ENCODE measurements at places on chromosomes 5 and 9.

DNA sequence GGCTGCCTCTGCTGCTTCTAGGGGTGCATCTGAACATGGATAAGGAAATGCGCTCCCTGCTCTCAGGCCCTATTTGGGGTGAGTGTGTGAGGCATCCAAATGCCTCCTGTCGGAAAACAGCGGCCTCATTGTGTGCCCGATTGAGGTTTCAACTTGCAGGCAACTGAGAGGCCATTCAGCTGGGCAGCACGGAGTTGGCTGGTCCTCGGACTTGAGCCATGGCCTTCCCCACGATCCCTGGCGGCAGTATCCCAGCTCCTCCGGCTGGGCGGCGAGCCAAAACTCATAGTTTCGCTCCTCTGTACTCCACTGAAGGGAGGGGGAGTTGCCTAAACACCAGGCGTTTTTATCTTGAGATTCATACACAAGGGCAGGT is 597.3 kb upstream of the SGCD start:
- peak; percentile 32 for DNase-seq

DNA sequence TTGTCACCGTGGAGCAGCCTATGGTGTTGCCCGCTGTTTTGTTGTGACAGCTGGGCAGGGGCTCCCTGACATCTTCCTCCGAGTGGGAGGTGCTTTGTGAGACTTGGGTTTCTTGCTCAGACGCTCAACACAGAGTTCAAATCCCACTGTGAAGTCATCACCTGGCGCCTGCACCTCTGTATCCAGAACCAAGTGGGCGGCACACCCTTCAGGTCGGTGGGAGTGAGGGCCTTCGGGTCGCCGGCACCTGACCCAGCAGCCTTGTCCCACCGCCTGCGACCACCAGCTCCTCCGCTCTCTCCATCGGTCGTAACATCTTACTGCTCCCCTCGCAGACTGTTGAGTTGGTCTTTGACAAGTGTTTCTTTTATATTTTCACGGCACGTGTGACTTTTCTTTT is 37.6 kb upstream of the EXOC3 start:
- DNase-seq = peak; percentile 37

GRCh38 chr5:80540691-80541090 is 29.4 kb downstream of the ANKRD34B start:
- DNase-seq = no peak

- DNase-seq = no peak
Observed at GRCh38 chr5:138832218-138832617, 42.9 kb downstream of the LRRTM2 start.

GRCh38 chr9:94084314-94084713 is at the start of gene PTPDC1:
Gene PTPDC1, plus strand, starts transcription at chr9:94084464. Its CDS starts 67 bp downstream, at chr9:94084531.
- DNase-seq = no peak

DNA sequence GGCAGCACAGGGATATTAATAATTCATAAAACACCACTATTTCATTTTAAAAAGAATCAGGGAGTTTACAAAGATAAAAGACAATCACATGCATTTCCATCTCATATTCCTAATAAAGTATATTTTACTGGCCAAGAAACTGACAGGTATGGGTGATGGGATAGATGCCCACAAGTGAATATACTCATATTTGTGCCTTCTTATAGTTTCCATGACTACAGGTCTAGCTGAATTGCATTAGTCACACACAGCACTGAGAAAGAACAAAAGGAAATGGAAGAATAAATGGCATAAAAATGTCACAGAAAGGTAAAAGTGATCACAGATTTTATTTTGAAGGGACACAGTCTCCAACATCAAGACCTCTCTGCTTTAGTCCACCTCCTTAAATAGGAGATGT is 193.5 kb downstream of the PLK2 start:
- no peak for DNase-seq

DNA sequence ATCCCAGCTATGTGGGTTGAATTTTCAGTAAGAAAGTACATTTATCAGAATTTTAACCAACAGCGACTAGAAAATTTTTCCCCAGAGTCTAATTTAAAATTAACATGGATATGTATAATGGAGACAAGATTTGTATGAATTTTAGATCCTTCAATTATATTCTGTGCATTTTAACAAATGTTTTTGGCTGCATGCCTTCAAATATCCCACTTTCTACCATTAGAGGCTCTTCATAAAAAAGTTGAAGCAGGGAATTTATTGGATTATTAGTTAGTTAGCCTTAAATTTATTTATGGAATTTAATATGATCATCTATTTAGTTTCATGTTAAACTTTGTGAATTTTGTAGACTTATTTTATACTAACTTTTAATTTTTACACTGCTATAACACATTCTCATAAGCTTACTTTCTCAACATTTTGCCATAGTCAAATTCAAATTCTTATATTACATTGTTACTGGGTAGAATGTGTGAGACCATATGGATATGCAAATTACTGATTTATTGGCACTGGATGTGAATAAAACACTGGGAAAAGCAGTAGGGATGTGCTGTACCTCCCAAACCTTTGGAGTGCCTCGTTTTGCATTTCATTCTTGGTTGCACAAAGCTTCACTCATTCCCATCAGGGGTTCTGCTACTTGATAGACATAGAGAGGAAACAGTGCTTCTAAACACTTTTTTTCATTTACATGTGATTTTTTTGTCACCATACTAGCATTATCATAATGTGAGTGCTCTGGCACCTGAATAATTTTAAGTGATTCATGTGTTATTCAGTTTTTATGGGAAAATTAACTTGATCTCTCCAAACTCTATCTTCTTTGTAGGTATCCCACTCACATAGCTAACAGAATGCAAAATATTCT is 491.8 kb upstream of the COX7C start:
- no peak for DNase-seq

DNA sequence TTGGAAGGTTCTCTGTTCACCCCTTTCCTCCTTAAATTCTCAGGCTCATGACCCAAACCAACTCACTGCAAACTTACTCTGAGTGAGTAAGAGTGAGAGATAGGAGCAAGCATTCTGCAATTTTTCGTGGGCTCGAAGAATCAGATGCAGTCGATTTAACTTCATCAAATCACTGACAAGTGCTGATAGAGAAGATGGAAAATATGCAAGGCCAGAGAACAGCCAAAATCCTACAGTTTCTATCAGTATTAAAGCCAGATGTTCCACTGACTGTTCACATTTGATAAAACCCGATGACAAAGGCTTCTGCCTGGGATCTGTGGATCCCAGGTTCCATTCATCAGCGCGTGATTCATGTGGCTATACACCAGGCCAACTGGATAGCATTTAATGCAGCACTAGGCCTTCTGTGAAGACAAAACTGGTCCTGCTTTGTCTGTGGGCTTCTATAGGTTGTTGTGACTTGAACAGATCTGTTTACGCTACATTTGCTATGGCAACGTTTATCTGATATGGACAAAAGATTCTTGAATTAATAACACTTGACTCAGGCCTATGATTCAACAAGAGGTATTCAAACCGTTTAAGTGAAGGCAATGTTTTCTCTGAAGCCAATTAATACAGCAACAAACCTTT is 251.2 kb downstream of the NFIB start:
- no peak for DNase-seq

- no peak for DNase-seq
Observed at GRCh38 chr5:142292249-142292648, 32.6 kb downstream of the SPRY4 start.

- DNase-seq = peak; percentile 18
Observed at GRCh38 chr5:139644646-139645429, 3.3 kb upstream of the CXXC5 start.

DNA sequence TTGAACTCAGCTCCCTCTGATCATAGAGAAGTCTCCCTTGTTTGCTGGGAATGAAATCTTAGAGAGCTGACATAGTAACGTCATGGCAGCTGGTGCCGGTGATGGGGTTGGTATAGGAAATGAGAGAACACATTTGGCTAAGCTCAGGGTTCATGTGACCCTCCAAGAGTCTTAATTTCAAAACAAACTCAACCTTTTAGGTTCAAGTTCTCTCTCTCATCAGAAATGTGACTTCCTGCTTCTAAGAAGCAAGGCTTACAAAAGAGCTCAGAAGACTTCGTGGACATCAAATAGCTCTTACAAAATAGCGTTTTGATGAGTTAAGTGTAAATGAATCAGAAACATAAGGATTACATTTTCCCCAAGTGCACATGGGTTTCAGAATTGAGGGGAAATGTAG is 97.3 kb downstream of the PAPPA start:
- no peak for DNase-seq

GRCh38 chr5:131977212-131977604 is 31.7 kb upstream of the MEIKIN start:
- DNase-seq = no peak

- DNase-seq = no peak
Observed at GRCh38 chr9:114666851-114667250, 9.2 kb upstream of the TEX53 start.

DNA sequence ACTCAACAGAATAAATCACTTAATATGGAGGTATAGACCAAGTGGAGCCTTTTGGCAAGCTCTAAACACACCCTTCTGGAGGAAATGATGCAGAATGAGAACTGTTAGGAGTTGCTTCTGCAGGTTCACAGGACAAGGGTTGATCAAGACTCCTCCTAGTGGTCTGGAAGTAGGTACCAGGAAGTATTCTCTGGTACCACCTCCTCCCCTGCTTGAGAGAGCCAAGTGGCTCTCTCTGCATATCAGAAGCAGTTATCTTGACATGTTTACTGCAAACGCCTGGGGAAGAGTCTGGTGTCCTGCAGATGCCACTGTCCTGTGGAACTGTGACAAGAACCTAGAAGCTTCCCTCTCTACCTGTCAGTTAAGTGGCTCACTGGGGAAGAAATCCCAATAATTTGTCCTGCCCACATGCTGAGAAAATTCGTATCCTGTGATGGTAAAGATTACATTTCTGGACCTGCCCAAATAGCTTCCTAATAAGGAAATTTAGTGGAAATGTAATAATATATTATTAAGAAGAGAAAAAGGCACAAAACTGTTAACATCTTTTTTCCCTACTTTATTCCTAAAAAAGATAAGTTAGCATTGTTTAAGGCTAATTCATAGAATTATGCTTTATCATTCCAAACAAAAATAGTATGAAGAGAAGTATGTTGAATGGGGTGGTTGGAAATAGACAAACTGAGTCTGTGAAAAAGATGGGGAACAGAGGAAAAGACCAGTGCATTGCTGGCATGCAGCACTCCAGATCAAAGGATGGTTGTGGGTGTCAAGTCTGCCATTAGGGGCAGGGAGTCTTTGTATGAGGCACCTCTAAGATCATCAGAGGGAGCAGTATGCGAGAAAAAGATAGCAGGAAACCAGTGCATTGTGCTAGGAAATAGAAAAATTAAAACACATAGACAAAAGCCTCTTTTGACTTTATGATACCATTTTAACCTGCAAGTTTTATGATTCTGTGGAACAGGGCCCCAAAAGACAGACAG is 118.8 kb downstream of the CDC42SE2 start:
- peak; percentile 41 for DNase-seq

GRCh38 chr5:2376486-2376885 is 375.0 kb downstream of the IRX2 start:
- no peak for DNase-seq

GRCh38 chr5:142814122-142814521 is 43.9 kb downstream of the ARHGAP26 start:
- no peak for DNase-seq

Data from upper lobe of left lung (tissue), 6 donors.